ENCODE measurements at places on chromosomes 12 and 14.

DNA sequence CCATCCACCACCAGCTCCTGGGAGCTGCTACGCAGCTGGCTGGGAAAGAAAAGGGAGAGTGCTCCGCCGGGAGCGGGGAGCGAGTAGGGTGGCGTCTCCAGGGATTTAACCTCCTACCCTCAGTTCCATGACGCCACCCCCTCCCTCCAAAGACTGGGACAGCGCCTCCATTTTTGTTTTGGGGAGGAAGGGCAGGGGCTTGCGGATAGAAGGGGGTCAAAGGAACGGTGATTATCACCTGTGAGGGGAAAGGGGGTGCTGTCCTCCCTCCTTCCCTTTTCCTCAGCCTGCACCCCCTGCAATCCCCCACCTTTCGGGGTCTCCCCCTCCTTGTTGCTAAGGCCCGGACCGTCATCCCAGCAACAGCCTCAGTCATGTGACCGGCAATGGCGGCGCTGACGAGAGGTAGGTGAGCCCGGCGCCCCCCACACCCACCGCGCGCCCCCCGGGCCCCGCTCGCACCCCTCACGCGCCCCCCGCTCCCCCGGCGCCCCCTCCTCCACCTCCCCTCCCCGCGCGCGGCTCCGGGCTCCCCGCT is at the start of gene DTX3:
Gene DTX3 (plus strand): TSS at position 371 of the 538 bp plus-strand sequence. CDS start 1,694 bp downstream, outside the sequence.
- no peak for DNase-seq

DNA sequence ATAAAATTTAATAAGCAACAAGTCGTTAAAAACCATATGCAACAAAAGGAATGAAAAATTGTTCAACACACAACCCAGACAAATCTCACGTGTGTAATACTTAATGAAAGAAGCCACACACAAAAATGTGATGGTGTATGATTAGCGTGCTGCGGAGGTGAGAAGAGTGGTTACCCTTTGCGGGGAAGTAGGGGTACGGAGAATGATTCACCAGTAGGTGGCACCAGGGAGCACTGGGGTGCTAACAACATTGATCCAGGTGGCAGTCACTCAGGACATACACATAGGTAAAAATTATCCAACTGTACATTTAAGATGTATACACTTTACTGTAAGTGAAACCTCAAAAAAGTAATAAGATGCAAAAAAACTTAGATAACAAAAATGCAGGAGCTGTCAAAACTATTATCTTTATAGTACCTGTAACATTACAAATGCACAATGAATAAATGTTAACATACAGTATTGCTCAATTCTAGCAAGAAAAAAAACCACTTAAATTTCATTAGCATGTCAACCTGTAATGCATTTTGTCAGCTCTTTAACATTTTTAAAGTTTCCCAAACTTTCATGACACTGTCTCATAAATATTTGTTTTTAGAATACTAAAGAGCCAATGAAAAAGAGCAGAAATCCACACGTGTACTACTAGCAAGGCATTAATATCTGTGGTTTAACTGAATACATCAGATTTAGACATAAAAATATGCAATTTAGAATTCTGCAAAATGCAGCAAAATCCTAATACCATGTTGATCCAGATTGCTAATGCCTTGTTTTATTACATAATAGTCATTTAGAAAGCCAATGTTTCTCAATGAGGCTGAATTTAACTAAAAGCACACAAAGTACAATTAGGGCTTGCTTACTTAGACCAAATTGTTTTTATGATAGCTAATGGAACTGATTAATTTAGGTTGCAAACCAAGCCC is 46.7 kb downstream of the TMCC3 start:
- no peak for DNase-seq

- no peak for DNase-seq
Measured at GRCh38 chr14:49280566-49280965, 305.6 kb downstream of the RPS29 start.

- no peak for DNase-seq
Measured at GRCh38 chr14:31566456-31566855, 5.3 kb downstream of the NUBPL start.

- DNase-seq, result no peak
Measured at GRCh38 chr12:92234533-92234932, 88.9 kb upstream of the BTG1 start.

- DNase-seq, result no peak
Measured at GRCh38 chr12:92010853-92011701, 134.6 kb downstream of the BTG1 start.

DNA sequence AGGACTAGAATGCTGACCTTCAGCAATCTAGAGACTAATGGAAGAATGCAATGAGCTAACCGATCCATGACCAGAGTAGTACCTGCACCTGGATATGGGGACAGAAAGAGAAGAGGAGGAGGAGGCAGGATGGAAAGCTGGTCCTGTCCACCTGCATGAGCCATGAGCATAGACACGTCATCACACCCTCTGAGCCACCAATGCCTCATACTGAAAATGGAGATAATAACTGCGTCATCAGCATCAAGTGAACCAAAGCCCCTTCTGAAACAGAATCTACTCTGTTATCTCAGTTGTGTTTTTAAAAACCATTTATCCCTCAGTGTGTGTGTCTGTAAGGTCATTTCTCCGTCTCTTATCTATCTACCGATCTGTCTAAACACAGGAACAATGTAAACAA is 327.0 kb downstream of the BCL11B start:
- no peak for DNase-seq

DNA sequence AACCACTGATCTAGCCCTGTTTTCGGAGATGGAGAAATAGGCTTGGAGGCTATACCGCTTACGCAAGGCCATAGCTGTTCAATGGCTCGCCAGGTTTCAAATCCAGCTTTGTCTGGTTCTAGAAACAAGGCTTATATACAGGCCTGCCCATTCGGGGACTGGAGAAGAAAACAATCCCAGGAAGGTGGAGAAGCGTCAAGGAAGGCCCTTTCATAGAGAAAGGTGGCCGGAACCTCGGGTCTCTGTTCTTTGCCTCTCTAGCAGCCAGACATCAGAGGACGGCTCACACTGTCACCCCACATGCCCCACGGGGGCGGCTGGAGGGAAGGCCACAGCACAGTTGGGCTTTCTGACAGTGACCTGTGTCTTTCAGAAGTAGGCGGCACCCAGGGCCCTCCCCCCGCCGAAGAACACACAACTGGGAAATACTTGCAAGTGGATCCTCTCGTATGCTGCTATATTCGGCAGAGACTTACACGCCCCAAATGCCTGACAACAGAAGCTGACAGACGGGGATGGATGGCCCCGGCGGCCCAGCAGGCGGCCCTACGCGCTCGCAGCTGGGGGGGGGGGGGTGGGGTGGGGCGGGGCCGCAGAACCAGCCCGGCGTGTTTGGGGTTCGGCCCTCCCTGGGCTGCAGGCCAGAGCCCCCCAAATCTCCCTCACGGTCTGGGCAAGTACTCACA is 4.5 kb upstream of the SETD1B start:
- no peak for DNase-seq

DNA sequence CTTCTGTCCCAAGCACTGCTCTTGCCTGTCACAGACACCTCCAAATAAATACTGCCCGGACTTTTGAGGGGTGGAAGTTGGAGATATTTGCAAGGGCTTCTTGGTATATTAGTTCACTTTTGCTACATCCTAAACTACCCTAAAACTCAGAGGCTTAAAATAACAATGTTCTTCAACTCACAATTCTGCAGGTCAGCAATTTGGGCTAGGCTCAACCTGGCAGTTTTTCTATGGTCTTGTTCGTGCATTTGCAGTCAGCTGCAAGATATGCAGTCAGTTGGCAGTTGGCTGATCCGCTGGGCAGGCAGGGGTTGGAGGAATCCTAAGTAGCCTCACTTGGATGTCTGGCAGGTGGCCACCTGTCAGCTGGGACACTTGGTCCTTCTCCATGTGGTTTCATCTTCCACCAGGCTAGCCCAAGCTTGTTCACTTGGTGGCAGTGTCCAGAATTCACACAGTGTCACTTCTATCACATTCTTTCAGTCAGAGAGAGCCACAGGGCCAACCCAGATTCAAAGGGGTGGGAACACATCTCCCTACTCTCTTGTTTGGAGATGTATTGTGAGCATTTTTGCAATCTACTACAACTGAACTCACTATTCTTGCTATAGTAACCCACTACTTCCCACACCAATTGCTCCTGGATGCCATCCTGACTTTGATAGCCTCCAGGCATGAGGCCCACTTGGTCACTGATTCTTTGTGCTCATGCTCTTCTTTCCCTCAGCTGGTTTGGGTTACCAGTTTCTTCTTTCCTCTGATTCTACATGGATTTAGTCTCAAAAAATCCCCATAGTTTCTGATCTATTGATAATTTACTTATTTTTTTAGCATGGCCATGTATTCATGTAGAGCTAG is 27.8 kb upstream of the CAPRIN2 start:
- no peak for DNase-seq

GRCh38 chr12:94762259-94762942 is 112.0 kb upstream of the TMCC3 start:
- no peak for DNase-seq

GRCh38 chr12:39352471-39353017 is 90.4 kb downstream of the KIF21A start:
- no peak for DNase-seq

- DNase-seq, result peak; percentile 73
Measured at GRCh38 chr12:104805186-104805585, 152.9 kb downstream of the SLC41A2 start.

DNA sequence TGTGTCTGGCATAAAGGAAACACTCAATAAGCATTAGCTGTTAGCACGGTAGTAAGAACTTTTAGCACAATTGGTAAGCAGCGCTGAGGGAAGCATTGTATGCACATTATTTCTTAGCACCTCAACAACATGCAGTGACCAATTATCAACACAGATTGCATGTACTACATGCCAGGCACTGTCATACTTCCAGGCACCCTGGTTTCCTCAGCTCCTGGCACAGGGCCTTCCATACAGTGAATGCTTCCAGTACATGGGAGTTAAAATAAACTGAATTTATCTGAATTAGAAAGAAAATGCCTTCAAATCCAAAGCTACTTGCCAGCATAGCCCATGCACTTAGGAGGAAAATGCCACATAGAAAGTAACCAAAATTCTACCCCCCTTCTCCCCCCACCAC is 59.4 kb downstream of the TUNAR start:
- no peak for DNase-seq

- peak; percentile 44 for DNase-seq
Measured at GRCh38 chr12:31234955-31235867, 90.7 kb downstream of the SINHCAF start.

- DNase-seq, result peak; percentile 45
Measured at GRCh38 chr14:36942522-36943245, 229.7 kb downstream of the SLC25A21 start.

DNA sequence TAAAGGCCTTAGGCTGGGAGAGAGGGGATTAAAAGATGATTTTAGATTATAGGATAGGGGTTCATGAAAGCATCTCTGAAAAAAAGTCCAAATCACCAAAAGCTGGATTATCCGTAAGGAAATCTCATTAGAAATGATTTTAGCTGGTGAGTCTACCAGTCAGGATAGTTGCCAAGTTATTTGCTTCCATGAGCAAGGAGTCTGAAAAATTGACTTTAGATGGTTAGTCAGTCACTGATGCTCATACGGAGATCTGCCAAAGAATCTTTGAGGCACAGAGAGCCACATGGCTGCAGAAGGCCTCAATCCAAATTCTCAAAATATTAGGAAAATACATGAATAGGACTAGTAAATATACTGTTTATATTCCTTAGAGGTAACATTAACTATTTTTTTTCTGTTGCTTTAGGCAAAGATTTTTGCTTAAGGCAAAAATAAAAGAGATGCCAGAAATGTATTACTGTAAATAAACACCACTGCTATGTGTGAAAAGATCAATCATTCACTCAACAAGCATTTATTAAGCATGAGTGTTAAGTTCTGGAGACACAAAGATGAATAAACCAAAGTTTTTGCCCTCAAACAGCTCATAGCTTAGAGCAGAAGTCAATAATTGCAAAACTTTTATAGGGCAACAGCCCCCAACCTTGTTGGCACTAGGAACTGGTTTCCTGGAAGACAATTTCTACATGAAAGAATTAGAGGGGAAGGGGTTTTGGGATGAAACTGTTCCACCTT is 105.2 kb downstream of the BBS10 start:
- DNase-seq, result no peak

DNA sequence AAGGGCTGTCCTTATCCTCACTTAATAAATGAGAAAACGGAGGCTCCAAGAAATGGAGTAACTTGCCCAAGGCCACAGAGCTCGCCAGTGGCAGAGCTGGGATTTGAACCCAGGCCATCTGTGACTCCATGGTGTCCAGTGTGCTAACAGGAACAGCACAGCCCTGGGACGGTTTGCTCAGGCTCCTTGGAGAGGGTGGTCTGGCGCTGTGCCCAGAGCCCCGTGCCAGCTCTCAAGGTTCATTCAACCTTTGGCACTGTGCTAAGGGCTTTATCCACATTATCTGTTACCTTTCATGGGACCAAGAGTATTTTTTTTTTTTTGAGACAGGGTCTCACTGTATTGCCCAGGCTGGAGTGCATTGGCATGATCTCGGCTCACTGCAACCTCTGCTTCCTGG is 8.1 kb downstream of the DAO start:
- DNase-seq, result no peak

DNA sequence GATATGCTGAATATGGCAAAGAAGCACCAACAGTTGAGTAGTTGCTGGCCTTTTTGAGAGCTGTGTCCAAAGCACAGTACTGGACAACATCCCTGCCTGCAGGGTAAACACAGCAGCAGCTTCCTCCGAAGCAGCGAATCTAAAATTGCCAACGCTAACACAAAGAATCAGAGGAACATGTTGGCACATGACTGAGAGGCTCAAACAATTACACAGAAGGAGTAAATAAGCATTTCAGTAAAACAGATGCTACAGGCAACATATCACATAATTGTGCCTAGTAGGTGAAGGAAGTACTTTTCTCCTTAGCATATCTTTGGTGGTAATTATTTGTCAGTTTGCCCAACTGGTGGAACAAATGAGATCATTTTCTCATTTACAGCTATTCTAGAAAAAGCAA is 52.1 kb downstream of the KICS2 start:
- no peak for DNase-seq

GRCh38 chr14:80560800-80561657 is 349.7 kb upstream of the DIO2 start:
- DNase-seq, result no peak

- no peak for DNase-seq
Measured at GRCh38 chr14:95191445-95192199, 34.3 kb upstream of the DICER1 start.

GRCh38 chr12:25796523-25797000 is 161.9 kb upstream of the RASSF8 start:
- DNase-seq, result peak; percentile 73

DNA sequence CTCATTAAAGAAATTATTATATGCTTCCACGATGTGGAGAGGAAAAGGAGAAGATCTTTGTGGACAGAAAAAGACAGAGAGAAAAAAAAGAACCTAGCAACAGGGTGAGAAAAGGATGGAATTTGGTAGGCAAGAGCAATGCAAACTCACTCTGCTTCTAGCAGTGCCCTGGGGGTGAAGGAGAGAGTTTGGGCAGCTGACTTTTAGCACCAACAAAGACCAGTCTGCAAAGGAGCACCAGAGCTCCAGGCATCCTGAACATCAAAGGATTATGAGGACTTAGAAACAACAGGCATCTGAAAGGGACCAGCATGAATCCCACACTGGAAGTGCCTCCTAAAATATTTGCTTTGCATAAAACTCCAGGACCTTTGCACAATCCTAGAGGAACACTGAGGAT is 32.8 kb upstream of the RERG start:
- no peak for DNase-seq

GRCh38 chr12:450438-450837 is 9.3 kb upstream of the B4GALNT3 start:
- no peak for DNase-seq
